ENCODE measurements at places on chromosomes 6 and 20. TPM values are rescaled to one million over a fixed set of nuclear protein-coding genes. Genes with fewer than 3 reads are reported as not detected.

Gene C20orf141
- not detected for total RNA-seq

DNA sequence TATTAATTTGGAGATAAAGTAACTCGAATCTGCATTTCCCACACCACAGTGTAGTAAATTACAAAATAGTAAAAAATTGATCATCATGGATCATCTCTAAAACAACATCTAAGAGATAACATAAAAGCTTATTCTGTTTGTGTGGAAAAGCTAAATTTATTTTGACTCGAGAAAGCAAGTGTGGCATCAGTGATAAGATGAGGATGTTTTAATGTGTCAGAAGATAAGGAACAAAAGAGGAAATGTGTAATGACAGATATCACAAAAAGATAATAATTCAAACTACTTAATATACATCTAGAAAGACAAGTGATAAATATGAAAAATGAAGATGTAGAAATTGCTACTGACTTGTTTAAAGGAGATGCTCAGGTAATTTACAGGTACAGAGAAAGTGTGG, 74.1 kb downstream of the DNAH8 start:
- no peak for DNase-seq

Gene NMBR
- total RNA-seq, result not detected

GRCh38 chr20:49510562-49511122, 28.2 kb upstream of the KCNB1 start:
- no peak for DNase-seq

- no peak for DNase-seq
Observed at GRCh38 chr6:153725456-153725855, 313.6 kb upstream of the OPRM1 start.

DNA sequence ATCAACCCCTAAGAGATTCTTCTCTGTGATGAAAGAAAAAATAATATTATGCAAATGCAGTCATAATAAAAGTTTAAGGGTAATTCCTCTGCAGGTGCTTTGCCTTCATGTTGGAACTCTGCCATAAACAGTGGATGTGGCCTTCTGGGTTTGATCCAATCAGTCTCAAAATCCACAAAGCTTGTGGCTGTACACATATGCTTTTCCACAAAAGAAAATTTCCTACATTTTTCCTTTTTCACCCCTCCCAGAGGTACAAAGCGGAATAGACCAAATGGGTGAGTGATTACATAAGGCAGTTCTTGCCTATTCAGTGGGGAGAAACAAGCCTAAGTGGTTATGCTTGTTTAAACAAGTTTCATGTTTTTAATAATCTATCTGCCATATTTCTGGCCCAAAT, 16.7 kb downstream of the CALHM5 start:
- no peak for DNase-seq

- DNase-seq, result no peak
Observed at GRCh38 chr6:13241364-13241763, 87.0 kb downstream of the TBC1D7 start.

- no peak for DNase-seq
Observed at GRCh38 chr20:36273414-36274180, 32.5 kb upstream of the DLGAP4 start.
